ENCODE measurements at places on chromosomes 2 and 18.
A peak's percentile ranks its signal among the peaks of the same experiment; 100 is the strongest.

- DNase-seq = peak; percentile 17
Observed at GRCh38 chr2:207244971-207245925, 79.5 kb upstream of the KLF7 start.

GRCh38 chr2:71559828-71560637 lies 106.7 kb downstream of the DYSF start:
- no peak for DNase-seq

DNA sequence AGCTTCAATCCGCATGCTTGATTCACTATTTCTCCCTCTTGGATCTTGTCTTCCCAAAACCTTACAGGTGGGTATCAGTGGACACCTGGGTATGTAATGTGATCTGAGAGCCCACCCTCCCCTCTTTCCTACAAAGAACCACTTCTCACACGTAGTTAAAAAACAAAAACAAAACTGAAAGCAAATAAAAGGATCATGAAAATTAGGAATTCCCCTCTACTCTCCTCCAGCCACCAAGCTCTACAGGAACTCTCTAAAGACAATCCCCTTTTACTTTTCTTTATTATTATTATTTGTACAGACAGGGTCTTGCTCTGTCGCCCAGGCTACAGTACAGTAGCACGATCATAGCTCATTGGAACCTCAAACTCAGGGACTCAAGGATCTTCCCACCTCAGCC lies 40.8 kb upstream of the MYO1B start:
- no peak for DNase-seq

GRCh38 chr2:3122525-3122924 lies 255.1 kb downstream of the EIPR1 start:
- DNase-seq = no peak

DNA sequence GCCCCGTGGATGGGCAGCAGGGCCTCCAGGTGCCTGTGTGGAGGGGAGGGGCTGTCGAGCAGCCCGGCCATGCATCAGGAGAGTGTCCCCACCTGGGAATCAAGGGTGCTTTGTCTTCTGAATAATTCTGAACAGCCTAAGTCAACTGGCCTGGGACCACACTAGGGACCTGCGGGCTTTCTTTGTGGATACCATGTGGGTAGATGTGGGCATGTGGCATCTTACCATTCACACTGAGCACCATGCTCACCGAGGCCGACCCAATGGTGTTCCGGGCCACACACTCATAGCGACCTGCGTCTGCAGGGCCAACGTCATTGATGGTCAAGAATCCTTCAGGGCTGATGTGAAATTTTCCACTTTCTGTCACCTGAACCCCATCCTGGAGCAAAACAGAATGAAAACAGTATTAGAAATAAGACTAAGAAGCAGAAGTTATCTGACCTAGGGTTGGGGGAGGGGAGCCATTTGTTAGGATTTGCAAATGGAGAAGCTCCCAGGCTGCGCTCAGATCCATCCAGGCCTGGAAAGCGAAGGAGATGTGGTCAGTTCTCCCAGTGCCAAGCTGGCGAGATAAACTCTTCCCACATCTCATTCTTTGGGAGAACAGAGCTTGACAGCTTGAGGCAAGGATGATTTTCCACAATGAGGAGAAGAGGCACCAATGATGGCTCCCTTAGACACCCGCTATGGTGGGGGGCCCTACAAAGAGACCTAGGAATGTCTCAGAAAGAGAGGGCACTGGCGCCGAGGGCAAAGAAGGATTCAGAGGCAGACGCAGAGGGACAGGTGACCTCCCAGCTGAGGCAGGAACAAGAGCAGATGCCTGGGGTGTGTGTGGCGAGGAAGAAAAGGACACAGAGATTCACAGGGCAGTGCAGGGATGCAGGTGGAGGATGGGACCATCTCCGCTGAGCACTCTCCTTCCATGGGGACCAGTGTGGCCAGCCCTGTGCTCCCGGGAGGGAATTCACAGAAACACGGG lies 83.4 kb downstream of the PXDN start:
- DNase-seq = no peak

DNA sequence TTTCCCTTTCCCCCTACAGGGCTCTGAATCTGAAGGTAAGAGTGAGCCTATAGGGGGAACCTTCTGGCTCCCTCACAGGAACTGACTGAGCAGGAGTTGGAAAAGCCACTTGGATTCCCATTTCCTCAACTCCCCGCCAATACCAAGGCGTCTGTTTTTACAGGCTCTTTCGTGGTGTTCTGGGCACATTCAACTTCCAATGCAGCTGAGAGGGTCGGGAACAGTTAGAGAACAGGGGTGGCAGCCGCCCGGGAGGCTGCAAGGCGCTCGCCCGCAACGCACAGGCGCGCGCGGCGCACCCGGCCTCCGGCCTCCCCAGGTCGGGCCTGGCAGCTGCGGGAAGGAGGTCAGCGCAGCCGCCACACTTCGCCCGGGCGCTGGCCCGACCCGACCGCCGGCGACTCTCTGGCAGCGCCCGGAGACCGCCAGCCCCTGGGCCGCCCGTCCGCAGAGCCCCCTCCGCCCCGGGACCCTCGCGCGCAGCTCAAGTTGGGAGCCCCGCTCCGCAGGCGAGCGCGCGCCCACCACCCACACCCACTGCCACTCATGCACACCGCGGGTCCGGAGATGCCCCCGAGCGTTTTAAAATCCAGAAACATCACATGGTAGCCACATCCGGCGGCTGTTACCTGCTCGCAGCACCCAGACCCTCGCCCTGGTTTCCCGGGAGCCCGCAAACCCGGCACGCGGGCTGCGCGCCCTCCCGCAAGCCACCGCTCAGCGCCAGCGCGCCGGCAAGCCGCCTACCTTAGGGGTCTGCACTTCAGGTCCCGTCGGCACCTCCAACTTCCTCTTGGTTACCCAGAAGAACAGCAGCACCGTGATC lies 816 bp downstream of the GALNT14 start:
- DNase-seq = peak; percentile 66

DNA sequence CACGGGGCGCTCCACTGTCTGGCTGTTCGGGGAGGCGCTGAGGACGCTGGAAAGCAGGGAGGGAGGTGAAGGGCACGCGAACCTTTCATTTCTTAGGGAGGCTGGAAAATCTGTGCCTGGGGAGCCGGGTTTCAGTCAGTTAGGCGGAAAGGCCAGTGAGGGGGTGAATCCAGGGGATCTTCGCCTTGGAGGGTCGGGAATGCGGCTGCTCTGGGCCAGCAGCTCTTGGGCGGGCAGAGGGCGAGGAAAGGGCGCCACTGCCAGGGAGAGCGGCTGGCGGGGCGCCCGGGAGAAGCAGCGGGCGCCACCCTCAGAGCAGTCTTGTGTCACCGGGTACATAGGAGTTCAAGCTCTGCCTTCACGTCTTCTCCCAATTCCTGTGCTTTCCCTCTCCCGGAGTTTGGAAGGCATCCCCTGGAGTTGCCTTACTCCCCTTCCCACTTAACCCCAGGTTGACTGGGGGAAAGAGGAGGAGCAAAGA lies 1.4 kb downstream of the CCDC85A start:
- DNase-seq = no peak

DNA sequence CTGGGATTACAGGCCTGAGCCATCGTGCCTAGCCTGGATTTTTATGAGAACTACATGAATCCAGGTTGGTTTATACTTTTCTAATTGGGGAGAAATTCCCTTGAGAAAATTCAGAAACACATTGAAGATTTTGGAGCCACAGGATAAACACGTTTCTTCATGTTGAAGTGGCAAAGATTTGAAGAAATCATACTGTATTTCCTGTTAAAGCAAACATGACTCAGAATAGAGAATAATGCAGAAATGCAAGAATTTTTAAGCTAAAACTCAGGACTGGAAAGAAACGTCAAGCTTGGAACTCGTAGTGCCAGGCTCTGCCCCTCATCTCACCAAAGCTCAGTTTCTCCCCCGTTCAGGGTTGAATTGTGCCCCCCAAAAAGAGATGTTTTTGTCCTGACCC lies 32.1 kb upstream of the TAF1B start:
- DNase-seq = no peak

- no peak for DNase-seq
Observed at GRCh38 chr2:60925994-60926740, 44.8 kb downstream of the REL start.
